Stimulated activated CD8-positive, alpha-beta memory T cell treated with anti-CD3 and anti-CD28 coated beads, Interleukin-7, amount 100 ng/mL, for 48 hours (primary cell): ENCODE measurements at places on chromosomes 4 and X.

GRCh38 chr4:183321079-183321478 lies 1.0 kb upstream of the CLDN22 start:
- no peak for DNase-seq

- no peak for DNase-seq
Observed at GRCh38 chr4:182847576-182848450, 69.4 kb downstream of the DCTD start.

- no peak for DNase-seq
Observed at GRCh38 chr4:92163348-92163747, 140.4 kb upstream of the GRID2 start.

DNA sequence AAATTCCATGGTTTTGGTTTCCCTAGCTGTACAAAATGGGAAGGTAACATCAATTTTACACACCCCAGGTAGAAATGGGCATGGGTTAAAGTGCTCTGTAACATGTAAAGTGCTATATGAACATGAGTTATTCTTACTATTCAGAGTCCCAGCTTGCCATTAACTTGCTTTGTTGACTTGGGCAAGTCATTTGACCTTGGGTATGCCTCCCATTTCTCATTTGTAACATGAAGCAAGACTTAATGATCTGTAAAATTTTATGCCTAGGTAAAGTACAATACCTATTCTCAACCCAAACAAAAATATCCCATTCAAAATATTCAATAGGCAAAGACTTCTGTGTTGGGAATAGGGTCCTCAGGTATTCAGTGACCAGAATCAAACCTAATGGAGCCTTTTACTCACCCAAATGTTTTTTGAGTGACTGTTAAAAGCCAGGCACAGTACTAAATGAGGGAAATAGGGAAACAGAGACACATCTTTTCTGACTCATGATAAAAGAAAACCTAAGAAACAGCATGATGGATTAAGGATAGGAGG lies 126.6 kb downstream of the SH3RF1 start:
- DNase-seq = no peak

GRCh38 chr4:88158489-88159228 lies at the start of gene ABCG2:
Gene ABCG2 (minus strand): TSS chr4:88158639. CDS start chr4:88139995, 18,644 bp downstream.
- peak; percentile 29 for DNase-seq

DNA sequence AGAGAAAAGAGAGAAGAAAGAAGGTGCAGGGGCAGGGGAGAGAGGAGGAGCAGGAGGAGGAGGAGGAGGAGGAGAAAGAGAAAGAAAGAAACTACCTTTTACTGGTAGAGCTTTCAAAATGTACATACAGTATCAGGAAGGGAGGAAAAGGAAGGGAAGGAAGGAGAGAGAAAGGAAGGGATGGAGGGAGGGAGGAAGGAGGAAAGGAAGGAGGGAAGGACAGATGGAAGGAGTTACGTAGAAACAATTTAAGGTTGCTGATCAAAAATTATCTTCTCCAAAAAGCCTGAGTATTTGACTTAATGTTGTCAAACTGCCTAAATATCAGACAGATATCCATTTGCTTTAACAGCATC lies 13.4 kb downstream of the TBC1D9 start:
- DNase-seq = no peak

GRCh38 chr4:180528003-180528402 lies 1715.2 kb upstream of the TENM3 start:
- no peak for DNase-seq
